Sciatic nerve (tissue), 2 donors: ENCODE measurements at places on chromosomes 6 and 20.

GRCh38 chr20:19253316-19253715 lies 40.9 kb downstream of the SLC24A3 start:
- no peak for DNase-seq

DNA sequence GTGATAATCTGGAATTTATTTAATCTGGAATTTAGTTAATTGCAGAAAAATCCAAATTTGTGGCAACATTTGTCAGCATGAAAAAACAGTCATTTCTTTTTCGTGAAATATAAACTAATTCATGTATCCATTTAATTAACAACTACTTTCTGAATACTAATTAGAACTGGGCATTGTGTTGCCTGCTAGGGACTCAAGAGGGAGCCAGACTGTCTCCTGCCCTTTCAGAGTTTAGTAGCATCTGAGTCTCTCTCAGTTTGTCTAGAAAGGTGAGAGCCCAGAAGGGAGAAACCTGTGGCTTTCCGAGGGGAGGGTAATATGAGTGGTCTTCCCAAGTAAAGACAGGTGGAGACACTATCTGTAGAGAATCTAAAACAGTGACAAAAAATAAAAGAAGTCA lies 210.9 kb upstream of the HDDC2 start:
- no peak for DNase-seq

GRCh38 chr20:59748619-59749191 lies 144.4 kb downstream of the PHACTR3 start:
- no peak for DNase-seq

DNA sequence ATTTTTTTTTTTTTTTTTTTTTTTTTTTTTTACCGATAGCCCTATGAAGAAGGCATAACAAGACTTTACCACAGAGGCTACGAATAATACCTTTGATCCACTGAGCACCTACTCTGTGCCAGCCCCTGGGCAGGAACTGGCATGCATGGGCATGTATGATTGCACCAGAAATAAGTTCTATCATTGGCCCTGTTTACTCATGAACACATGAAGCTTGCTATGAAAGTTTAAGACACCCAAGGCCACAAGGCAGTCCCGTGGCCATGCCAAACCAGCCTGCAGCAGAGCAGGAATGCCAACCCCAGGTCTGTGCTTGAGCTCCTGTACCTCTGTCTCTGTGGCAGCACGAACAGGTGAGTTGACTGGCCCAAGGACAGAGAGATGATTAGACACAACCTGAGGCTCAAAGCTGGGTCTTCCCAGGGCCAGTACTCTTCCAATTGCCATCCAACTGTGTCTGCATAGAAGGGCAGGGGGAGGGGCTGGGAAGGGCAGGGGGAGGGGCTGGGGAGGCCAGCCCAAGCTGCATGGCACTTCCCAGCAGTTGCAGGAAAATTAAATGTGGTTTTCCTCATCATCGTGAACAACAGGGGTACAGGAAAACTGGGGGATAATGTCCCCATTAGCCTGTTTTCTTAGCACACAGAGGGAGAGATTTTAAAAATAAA lies 63.5 kb downstream of the LRFN2 start:
- DNase-seq, result no peak

- DNase-seq, result no peak
Measured at GRCh38 chr6:167735084-167735950, 91.4 kb upstream of the AFDN start.

GRCh38 chr6:126672649-126673048 lies 332.7 kb downstream of the CENPW start:
- no peak for DNase-seq
